GM23338 (cell line): ENCODE measurements at places on chromosomes 12 and 14.

DNA sequence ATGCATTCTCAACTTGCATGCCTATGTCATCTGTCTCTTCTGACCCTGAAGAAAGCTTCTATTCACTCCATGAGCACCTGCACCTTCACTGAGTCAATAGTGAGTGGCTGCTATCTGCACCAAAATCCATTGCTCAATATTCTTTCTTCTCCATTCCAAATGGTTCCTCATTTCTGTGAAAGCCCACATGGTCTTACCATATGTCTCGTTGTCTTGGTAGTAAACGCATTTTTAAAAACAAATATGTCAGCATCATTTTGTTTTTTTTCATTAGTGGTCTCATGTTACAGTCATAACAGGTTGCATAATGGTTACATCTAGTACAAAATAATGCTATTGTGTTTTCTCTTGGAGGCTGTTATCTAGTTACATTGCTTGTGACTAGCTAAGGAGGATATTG is 106.9 kb upstream of the CPM start:
- no peak for DNase-seq

DNA sequence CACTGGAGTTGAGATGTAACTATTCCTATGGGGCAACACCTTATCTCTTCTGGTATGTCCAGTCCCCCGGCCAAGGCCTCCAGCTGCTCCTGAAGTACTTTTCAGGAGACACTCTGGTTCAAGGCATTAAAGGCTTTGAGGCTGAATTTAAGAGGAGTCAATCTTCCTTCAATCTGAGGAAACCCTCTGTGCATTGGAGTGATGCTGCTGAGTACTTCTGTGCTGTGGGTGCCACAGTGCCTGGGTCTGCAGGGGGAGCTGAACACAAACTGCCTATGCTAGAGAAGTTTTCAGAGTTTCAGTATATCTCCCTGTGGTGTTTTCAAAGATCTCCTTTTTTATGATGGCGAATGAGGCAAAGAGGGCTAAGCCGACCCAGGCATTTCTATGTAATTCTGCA is 179.2 kb upstream of the OR4E1 start:
- no peak for DNase-seq

DNA sequence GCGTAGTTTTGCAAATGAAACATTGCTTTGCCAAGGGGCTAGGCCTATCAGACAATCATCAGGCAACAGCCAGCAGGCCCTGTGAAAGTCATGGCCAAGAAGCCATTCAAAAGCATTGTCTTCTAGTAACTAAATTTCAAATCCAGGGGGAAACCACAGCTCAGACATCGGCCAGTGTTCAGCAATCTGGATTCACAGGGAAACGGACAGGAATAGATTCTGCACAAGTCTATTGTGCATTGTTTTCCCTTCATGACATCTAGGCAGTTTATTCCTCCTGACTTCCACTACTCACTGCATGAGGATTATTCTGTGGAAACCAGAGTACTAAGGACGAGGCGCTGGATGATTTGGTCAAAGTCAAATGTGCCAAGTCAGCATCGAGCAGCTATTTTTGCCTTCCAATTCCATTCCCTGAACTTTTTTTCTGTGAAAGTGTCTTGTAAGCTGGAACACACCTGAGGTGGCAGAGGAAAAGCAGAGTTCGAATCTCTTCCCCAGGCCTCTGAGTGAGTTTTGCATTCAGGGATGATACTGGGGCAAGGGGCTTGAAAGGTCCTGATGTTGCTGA is 75.4 kb downstream of the VCPKMT start:
- no peak for DNase-seq

GRCh38 chr12:14716848-14717444 is 20.5 kb upstream of the GUCY2C start:
- DNase-seq: peak; percentile 86

DNA sequence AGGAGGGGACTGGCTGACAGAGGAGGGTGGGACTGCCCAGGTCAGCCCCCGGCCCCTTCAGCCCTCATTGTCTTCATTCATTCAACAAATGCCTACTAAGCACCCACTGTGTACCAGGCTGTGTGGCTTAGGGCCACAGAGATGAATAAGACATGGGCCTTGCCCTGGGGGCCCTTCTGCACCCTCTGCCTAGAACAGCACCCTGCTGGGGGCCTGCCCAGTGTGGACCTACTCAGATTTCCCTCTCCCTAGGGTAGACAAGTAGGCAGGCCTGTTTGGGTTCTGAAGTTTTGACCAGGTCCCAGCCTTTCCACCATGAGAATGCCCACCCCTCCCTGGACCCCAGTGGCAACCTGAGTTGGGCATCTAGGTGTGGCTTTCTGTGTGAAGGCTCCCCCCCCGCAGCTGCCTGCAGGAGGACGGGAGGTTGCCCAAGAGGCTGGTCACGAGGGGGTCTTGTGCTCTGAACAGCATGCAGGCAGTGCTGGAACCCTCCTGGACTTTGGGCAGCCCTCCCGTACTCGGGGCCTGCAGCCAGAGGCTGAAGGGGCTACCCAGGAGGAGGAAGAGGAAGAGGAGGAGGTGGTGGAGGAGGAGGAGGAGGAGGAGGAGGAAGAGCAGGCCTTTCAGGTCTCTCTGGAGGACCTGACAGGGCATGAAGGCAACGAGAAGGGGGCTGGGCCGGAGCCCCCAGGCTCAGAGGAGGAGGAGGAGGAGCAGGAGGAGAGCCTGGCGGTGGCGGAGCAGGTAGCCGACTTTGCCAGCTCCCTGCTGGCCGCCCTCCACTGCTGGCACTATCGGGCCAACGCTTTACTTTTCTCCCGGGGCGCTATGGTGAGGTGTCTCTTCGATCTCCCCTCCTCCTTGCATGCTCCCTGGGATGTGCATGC is 33.4 kb downstream of the PLEKHG3 start:
- no peak for DNase-seq

- peak; percentile 9 for DNase-seq
Observed at GRCh38 chr12:22366181-22366580, 31.7 kb upstream of the ST8SIA1 start.

DNA sequence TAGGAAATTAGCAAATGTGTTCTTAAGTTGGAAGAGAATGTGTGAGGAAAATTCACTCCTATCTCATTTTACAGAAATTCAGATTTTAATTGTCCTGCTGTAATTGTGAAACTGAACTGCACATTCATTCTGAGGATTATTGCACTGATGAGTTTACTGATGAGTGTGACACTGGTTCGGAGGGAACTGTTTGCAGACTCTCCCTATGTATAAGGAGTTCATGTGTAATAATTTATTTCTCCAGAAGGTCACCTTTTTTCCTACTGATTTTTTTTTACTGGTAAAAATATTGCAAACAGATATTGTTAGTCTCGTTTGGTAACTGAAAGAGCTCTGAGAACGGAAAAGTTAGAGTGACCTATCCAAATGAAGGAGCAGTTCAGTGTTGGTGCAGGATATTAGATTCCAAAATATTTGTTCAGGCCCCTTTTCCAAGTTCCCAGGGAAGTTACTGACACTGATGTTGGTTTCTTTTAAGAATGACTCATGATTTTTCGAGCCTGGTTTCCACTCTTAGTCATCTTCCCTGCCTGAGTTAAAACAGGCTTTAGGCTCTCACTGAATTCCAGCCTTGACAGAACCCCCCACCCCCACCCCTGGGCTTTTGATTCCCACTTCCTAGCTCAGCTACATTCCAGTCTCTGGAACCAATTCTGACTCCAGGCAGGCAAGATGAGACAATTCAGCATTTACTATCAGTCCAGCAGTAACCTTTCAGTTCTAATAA is 18.4 kb downstream of the ANO6 start:
- peak; percentile 90 for DNase-seq

- peak; percentile 94 for DNase-seq
Observed at GRCh38 chr12:51590347-51591015, 552 bp upstream of the SCN8A start.
